Activated CD4-positive, alpha-beta T cell treated with anti-CD3 and anti-CD28 coated beads, Interleukin-2, amount 50 U/mL, for 48 hours (primary cell): ENCODE measurements at places on chromosomes 11 and 22.

DNA sequence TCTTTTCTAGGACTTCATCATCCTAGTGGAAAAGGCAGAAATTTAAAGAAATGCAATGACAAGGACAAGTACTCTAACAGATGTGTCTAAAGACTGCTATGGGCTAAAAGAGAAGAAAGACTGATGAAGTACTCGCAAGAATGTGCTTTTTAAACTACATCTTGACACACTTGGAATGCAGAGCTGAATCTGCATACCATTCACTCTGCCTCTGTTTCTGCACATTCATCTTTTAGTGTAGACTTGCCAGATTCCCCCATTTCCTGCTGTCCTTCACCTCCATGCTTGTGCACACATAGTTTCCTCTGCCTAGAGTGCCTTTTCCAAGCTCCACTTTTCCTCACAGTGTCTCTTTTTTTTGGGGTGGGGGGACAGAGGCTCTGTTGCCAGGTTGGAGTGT is 239.0 kb upstream of the CCDC179 start:
- no peak for DNase-seq

GRCh38 chr11:11660363-11660740 is 38.5 kb upstream of the GALNT18 start:
- DNase-seq: no peak

GRCh38 chr22:22210375-22210774 is 34.2 kb upstream of the VPREB1 start:
- DNase-seq: peak; percentile 77

- no peak for DNase-seq
These were observed 134.0 kb downstream of the KIF18A start for GRCh38 chr11:27973851-27974536.

GRCh38 chr11:122275508-122275907 is 159.5 kb upstream of the BLID start:
- DNase-seq: no peak

DNA sequence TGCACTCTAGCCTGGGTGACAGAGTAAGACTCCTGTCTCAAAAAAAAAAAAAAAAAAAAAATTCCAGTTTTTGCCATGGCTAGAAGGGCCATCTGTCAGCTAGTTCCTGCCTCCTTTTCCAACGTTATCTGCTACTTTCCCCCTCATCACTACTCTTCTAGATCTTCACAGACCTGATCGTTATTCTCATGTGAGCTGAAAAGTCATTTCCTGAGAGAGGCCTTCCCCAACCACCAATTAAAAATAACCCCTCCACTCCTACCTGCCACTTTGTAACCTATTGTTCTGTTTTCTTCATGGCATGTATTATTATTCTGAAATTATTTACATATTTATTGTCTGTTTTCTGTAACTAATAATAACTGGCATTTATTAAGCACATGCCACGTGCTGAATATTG is 24.2 kb downstream of the SGSM3 start:
- no peak for DNase-seq

GRCh38 chr11:70868341-70868885 is 384.0 kb downstream of the SHANK2 start:
- no peak for DNase-seq

DNA sequence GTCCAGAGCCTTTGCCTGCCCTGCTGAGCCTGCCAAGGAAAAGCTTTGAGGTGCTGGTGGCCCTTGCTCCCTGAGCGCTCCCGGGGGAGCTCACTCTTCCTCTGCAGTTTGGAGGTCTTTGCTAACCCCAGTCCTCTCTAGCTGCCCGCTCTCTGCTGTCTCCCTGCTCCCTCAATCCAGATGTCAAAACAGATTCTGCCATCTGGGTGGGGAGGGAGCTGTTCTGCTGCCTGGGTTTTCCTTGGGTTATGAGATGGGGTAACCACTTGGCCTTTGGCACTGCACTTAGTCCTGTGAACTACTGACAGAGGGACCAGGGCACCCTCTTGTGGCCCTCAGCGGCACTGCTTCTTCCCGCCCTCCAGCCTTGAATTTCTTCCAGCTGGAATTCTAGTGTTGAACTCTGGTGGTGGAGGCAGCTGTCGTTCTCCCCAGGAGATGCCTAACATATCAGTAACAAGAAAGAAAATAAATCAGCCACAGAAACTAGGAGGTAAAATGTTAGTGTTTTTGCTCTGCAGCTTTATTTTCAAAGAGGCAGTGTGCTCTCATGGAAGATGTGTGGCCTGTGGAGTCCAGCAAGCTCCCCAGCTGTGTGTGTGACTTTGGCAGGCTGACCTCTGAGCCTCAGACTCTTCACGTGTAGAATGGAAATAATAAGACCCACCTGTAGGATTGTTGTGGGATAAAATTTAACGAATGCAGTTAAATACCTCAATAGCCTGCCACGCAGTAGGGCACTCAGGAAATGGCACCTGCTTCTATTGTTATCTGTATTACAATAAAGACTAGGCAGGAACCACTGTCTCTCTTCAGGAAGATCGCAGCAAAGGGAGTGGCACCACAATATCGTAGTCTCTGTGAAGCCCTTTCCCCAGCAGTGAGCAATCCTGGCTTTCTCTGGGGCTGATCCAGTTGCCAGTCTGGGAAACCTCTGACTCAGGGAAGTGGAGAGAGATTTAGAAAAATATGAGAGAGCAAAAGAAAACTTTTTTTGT is 23.4 kb downstream of the ARFGAP2 start:
- peak; percentile 77 for DNase-seq

- peak; percentile 48 for DNase-seq
These were observed 69.2 kb downstream of the SCUBE1 start for GRCh38 chr22:43273902-43274484.

DNA sequence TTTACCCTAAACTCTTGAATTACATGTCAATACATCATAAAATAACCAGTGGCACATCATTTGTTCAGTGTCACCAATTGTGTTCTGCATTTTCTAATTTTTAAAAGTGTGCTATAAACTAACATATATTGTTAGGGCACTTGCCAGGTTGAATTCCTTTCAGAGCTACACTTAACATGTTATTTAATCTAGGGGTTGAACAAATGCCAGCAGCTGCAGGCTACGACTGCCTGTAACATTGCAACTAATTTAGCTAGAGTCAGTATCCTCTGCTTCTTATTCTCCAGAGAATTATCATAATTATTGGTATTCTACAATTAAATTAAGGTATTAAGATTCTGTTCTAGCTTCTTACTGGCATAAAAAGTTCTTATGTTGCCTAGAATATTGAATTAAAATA is 46.4 kb upstream of the ARHGAP42 start:
- no peak for DNase-seq

GRCh38 chr11:121800731-121801393 is 315.2 kb downstream of the BLID start:
- no peak for DNase-seq

DNA sequence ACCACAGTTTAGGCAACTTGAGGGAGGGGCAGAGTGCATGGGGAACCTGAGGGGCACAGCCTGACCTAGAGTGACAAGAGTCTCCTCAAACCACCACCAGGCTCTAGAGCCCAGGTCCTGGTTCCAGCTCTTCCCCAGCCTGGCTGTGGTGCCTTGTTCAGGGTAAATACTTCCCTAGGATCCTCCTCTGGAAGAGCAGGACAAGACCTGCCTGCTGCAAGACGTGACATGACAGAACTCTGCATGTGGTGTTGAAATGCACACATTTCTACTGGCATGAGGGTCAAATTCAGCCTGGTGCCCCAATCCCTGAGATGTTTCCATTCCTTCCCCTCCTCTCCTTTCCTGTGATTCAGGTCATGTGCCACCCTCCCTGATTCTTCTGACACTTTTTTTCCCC is 3.3 kb downstream of the SEC14L2 start:
- DNase-seq: no peak

DNA sequence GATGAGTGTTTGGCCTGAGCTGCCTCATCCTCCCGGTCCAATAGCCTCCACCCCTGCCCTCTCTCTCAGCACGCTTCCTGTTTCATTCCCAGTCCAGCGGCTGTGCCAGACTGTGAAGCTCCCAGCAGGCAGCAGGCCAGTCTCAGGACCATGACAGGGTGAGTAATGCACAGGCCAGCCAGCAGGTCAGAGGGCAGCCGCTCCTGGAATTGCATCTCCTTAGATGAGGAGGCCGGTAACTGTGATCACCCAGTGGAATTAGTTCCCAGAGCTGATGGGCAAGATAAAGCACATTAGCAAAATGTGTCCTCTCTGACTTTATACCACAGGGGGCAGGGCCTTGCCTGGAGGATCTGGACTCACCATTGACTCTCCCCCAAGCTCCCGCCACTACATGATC is 251.2 kb downstream of the ETS1 start:
- DNase-seq: no peak

- no peak for DNase-seq
These were observed 518 bp upstream of the CHRM1 start for GRCh38 chr11:62921573-62922188.

DNA sequence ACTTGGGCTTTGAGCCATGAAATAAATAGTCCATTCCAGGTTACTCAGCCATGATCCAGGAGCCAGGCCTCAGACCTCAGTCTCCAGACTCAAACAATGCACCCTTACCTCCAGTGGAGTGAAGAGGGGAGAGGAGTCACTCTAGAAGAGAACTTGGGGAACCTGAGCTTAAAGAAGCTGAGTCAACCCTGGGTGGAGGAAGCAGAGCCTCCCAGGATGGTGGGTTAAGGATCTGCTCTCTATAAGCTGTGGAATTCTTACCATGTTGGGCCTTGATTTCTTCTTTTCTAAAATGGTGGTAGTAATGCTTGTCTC is 113.2 kb downstream of the NECTIN1 start:
- no peak for DNase-seq

DNA sequence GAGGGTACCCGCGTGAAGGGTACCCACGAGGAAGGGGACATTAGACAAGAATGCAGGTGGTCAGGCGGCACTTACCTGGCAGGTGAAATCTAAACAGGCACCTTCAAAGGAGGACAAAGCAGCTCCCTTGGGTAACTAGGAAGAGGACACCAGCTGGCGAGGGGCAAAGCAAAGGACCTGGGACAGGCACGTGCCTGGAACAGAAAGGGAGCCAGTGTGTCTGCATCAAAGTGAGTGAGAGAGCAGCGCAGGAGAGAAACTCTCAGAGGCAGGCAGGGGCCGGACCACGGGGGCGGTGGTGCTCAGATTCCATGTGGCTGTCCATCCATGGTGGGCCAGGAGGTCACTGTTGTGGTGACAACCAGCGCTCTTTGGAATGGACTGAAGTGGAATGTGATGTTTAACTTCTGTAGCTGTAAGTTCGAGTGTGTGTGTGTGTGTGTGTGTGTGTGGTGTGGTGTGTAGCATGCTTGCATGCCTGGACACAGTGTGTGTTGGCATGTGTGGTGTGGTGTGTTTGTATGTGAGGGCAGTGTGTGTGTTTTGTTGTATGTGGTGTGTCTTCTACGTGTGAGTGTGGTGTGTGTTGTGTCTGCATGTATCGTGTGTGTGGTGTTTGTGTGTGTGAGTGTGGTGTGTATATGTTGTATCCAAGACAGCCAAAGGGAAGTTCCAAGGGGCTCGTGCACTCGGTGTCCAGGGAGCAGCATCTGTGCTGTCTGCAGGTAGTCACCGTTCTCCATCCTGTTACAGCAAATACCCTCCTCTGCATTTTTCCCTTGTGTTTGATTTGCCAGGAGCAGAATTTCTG is 86.4 kb downstream of the CDKN1C start:
- DNase-seq: no peak

- DNase-seq: no peak
These were observed 94.3 kb downstream of the SOX6 start for GRCh38 chr11:16261836-16262644.

DNA sequence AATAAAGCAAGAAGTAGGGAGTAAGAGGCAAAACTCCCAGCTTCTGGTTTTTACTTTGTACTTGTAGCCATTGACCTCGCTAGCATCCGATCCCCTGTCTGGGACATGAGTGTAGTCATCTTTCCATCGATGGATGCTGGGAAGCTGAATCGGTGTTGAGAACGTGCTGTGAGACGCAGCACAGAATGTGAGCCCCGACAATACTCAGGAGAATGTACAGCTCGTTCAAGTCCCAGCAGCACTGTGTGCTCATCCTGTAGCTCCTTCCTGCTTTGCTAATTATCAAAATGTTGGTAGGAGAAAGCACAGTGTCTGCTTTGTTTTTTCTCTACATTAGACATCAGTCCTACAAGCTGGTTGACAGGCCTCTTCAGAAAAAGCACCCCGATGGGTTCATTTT is 56.6 kb downstream of the JAM3 start:
- DNase-seq: no peak

GRCh38 chr11:17917556-17917955 is 95.3 kb downstream of the SERGEF start:
- no peak for DNase-seq

GRCh38 chr22:20106205-20106848 is 9.6 kb upstream of the RANBP1 start:
- DNase-seq: no peak

DNA sequence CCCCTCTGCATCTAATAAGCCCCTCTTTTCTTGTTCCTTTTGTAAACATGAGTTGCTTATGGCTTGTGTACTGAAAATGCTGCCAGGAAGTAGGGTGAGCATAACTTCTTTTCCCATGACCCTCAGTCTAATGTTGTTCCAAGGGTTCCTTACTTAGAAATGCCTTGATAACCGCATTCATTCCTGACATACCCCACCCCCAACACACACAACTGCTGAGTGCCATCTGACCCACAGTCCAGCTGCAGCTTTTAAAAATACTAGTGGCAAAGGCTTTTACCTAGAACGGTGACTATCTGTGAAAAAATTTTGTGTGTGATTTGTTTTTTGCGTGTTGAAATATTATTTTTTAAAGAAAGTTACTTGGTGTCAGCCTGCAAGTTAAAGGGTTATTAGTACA is 52.6 kb downstream of the ARHGAP42 start:
- DNase-seq: no peak

DNA sequence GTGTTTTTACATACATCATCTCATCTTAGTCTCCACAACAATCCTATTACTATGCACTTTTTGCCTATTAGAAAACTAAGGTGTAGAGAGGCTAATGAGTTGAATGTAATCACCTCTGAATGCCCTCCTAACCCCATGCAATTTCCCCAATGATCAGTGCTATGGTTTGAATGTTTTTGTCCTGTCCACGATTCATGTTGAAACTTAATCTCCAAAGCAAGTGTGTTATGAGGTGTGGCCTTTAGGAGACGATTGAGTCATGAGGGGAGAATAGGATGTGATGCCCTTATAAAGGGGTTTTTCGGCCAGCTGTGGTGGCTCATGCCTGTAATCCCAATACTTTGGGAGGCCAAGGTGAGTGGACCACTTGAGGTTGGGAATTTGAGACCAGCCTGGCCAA is 2.0 kb upstream of the CCDC73 start:
- DNase-seq: no peak

- DNase-seq: no peak
These were observed 237.3 kb upstream of the NCAM1 start for GRCh38 chr11:112723676-112724495.

GRCh38 chr22:35656284-35656752 is 8.1 kb downstream of the APOL6 start:
- DNase-seq: no peak
